ENCODE measurements at places on chromosomes 1 and 21.
A peak's percentile ranks its signal among the peaks of the same experiment; 100 is the strongest.

DNA sequence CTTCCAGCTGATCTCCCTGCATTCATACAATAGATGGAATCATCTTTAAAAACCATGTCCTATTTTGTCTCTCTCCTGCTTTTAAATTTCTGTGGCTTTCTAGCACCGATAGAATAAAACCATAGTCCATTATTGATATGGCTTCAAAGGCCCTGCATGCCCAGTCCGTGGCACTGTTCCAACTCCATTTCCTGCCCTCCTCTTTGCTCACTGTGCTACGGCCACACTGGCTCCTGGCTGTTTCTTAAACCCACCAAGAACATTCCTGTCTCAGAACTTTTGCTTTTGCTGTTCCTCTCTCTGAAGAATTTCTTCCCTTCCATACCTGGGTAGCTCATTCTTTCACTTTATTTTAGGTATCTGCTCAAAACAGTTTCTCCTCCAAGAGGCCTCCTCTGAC, 7.2 kb downstream of the SLAMF1 start:
- peak; percentile 20 for DNase-seq

- peak; percentile 92 for DNase-seq
These were observed 19.1 kb upstream of the NRDC start for GRCh38 chr1:51897699-51898031.

DNA sequence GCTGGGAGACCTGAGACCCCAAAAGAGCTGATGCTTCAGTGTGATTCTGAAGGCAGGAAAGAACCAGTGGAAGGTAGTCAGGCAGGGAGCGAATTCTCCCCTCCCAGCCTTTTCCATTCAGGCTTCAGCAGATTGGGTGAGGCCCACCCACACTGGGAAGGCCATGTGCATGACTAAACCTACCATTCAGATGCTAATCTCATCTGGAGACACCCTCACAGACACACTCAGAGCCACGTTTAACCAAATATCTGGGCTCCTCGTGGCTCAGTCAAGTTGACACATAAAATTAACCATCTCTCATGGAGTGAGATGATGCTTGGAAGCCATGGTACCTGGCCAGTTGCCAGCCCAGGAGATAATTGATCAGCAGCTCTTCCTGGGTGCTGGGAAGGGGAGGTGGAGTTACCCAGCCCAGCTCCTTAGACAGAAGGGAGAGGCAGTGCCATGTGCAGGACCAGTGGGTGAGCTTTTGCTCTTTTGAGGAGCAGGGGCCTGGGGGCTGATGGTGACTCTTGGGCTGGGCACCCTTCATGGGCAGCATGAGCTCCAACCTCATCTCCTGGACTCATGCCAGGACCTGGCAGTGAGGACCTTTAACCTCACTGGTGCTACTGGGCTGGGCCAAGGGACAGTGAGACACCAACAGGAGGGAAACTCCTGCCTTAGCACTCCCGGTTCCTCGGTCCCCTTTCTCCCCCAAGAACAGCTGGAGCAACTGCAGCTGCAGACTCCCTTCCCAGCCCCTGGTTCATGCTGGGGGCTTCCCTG, 89.0 kb upstream of the ACTL8 start:
- no peak for DNase-seq

- no peak for DNase-seq
These were observed 11.5 kb downstream of the SLC45A1 start for GRCh38 chr1:8329439-8329838.

- no peak for DNase-seq
These were observed 29.1 kb upstream of the PLA2G4A start for GRCh38 chr1:186799689-186800054.

- peak; percentile 29 for DNase-seq
These were observed at the start of gene NMNAT2 for GRCh38 chr1:183417772-183418491. NMNAT2 (minus strand) TSS chr1:183418380; CDS start chr1:183418267, 113 bp downstream.

DNA sequence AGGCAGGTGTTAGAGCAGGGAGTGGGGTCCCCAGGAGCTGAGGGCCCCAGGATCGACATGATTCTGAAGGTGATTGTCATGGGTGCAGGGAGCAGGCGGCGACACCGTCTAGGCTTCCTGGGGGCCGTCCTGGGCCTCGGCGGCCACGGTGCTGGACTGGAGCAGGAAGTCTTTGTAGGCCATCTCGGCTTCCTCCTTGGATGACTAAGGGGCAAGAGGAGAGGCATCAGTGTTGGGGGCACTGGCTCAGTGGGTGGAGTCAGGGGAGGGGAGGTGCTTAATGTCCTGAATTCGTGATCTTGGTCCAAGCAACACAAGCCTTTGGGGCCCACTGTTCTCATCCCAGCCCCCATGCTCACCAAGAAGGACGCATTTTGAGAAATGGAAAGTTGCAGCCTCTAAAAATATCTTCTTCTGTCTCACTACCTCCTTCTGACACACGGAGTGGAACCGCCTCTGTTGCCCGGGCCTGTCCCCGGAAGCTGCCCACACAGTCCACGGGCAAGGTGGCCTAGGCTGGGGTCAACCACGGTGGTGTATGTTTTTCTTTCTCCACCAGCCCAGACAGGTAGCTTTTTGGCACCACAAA, 8.6 kb upstream of the FCMR start:
- DNase-seq, result no peak

DNA sequence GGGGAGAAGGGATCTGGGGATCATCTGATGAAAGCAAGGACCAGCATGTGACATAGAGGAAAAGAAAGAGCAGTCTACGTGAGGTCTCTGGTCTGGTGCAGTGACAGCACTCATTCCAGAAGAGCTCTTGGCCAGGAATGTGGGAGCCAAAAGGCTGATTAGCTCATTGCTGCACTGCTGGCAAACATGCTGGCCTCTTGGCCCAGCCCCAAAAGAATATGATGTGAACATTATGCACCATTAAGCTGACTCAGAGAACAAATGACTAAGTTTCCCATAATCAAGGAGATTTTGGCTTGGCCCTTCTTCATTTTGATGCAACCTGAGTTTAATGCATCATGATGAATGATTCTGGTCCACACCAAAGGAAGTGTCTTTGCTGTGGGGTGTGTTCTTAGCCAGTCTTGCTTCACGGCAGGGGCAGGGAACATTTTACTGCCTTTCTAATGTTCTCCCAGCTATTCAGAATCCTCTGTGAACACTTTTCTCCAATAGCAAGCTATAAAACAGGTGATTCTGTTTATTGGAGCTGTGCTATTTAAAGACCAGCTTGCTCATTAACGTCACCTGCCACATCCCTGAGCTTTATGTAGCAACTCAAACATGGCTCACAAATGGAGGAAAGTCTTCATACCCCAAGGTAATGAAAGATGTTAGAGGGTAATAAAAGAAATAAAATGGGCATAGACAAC, 55.1 kb downstream of the PCBP3 start:
- peak; percentile 64 for DNase-seq

DNA sequence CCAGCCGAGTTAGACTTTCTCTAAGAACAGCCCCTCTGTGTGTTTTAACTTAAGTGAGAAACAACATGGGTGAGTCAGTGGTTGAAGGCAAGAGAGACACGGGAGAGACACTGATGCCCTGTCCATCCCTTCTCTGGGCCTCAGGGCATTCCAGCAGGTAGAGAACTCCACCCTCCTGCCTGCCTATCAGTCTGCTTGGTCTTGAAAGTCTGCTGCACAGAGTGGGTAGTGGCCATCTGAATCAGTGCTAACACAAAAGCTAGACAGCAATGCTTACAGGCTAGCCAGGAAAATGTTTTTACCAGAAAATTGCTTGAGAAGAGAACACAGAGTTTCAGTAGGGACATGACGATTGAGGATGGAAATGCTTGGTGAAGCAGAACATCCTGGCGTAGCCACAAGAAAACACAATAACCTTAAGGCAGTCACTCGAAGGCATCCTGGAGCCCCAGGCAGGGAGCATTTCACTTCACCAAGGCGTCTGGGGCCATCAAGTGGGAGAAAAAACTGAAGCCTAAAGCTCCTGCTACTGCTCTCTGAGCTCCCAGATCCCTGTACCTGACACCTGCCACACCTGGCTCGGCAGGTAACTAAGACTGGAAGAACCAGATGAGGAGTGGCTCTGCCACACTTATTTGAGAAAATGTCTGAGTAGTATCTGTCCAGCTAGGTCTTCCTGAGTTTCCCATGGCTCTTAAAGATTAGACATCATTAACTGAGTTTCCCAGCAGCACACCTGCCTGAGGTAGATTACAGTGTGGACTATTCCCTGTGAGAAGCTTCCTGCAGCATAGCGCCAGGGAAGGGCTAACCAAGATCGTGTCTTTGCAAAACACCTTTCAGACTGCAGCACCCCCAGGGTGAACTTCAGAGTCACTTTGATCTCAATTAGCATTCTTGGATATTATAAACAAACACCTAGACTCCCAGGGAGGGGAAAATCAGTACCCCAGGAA, 18.1 kb upstream of the LBR start:
- no peak for DNase-seq

DNA sequence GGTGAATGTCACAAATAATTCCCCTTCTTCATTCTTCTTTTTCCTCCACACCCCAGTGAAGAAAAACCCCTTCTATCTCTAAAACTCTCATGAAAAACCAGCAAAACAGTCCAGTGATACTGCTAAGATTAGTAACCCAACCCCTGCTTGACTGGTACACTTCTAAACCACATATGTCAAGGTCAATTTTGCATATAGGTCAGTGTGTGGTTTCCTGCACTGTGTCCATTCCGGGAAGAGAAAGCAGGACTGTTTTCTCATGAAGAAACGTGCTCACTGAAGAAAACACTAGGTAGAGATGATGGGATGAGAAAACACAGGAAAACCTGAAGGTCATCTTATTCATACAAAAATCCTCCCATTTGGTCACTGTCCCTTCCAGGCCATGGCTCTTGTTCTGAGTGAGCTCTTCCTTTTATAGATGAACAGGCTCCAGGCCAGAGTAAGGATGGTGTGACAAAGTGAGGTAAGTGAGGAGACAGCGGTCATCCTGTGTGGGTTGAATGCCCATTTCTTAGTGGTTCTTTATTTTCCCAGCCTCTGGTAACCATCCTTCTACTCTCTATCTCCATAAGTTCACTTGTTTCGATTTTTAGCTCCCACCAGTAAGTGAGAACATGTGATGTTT, 122.7 kb downstream of the FASLG start:
- peak; percentile 10 for DNase-seq

DNA sequence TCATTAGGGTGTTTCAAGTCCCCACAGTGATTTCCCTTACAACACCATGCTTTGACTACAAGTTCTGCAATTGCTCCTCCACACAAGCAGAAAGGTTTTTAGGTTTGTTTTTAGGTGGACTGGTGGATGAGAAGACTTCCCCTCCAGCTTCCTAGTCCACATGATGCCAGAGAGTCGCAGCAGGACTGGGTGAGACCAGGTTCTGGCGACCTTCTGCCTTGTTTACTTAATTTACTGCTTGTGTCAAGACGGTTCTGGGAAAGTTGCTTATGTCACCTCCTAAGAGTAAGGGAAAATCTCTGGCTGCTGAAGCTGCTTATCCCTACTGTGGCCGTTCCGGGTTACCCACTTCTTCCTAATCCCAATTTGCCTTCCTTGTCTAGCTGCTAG, 76.4 kb downstream of the GLUL start:
- DNase-seq, result no peak

GRCh38 chr1:147541672-147542568, 619 bp downstream of the BCL9 start:
- DNase-seq, result no peak

- DNase-seq, result no peak
These were observed 97.5 kb downstream of the PDE9A start for GRCh38 chr21:42750737-42751530.

- peak; percentile 21 for DNase-seq
These were observed 9.3 kb upstream of the FCAMR start for GRCh38 chr1:206979379-206980043.
